ENCODE measurements at places on chromosomes 4 and X. TPM values are rescaled to one million over a fixed set of nuclear protein-coding genes. Genes with fewer than 3 reads are reported as not detected.

DNA sequence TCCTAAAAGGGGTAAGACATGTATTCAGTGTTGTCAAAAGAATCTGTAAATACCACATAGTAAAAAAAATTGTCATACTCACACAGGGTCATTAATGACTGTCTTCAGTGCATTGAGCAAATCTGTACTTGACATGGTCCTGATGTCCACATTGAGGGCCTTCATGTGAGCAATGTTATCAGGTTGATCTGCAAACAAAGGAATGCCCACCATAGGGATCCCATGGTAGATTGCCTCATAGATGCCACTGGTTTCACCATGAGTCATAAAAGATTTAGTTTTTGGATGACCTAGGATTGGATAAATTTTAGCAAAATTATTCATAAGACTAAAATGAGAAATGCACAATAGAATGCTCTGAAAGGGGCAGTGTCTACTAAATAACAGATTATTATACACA, 38.1 kb upstream of the UGT2B15 start:
- no peak for DNase-seq

GNRHR gene
- not detected for total RNA-seq

USP51 gene
- 6.3 TPM for total RNA-seq

DNA sequence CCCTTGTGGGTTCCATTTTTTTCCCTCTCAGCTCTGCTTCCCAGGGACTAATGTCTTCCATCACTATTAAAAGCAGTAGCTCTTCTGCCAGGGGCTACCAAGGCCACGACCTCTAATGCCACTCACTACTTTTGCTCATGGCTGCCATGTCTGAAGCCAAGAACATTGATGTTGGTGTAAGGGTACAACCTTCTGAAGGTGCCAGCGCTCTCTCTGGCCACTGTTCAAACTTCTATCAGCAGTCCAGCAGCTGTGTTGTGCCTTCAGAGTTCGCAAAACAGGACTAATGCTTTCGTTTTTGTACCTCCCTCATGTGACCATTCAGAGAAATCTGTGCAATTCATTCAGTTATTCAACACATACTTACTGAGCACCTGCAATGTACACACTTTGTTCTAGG, 121.5 kb upstream of the ENPEP start:
- no peak for DNase-seq

SSX4 gene
- not detected for total RNA-seq

GRCh38 chrX:36445566-36445965, 526.0 kb downstream of the CFAP47 start:
- DNase-seq: no peak

XAGE1B gene
- not detected for total RNA-seq

GRCh38 chrX:3699821-3700381, 13.5 kb downstream of the PRKX start:
- DNase-seq: no peak

- no peak for DNase-seq
Measured at GRCh38 chr4:53267026-53267425, 98.8 kb downstream of the SCFD2 start.

SPRY1 gene
- total RNA-seq: 58.3 TPM

GRCh38 chr4:118761397-118762016, 74.4 kb downstream of the SEC24D start:
- DNase-seq: no peak

RTL3 gene
- total RNA-seq: not detected

DNA sequence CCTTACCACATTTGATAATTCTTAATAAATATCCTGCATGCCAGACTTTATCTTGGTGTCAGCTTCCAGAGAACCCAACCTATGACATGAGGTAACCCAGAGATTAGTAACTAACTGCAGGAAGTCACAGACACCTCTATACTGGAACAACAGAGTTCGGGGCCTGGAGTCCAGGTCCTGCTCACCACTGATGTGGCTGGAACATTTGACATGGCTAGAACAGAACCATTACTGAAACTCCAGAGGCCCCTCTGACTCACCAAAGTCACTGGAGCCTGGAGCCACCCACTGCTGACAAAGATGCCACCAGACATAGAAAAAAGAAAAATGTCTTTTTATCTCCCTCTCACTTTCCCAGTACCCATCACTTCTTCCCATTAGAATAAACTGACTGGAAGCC, 403.7 kb downstream of the MID1IP1 start:
- DNase-seq: no peak
